ENCODE measurements at places on chromosomes 11 and 22.

- no peak for DNase-seq
Observed at GRCh38 chr11:128862908-128863660, 4.0 kb downstream of the KCNJ1 start.

DNA sequence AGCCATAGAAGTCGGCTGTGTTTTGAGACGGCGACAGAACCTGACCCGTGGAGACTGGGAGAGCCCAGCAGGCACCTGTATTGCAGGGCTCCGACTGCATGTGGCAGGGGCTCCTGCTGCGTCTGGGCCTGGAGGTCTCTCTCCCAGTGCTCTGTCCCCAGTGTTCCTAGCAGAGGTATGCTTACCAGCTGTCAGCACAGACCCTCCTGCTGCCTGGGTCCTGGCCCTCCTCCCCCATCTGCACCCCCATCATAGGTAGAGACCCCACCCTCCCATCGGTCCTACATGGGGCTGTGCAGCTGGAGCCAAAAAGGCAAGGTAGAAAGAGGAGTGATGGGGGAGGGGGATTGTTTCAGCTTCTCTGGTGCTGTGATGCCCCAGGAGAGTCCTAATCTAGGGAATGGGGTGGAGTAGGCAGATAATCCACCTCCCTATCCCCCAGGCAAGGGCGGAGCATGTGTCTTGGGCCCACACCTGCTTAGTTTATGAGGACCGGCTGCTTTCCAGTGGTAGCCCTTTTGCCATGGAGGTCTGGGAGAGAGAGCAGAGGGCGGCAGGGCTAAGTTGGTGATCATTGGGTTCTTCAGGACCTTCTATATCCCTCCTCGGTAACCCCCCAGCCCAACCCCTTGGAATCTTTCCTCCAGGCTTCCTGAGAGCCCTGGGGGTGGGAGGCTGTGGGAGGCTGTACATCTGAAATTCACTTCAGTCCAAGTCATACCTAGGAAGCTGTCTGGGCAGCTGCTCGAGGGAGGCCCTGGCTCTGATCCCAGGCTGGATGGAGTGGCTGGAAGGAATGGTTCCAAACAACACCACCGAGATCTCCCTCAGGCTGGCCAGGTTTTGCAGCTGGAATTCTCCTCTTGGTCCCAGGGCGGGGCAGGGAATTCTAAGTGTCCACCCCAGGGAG is 5.3 kb downstream of the SLC7A4 start:
- DNase-seq = no peak

- DNase-seq = no peak
Observed at GRCh38 chr11:35711173-35711910, 48.8 kb downstream of the TRIM44 start.

- DNase-seq = no peak
Observed at GRCh38 chr11:61775606-61776554, 16.5 kb downstream of the TMEM258 start.

- DNase-seq = no peak
Observed at GRCh38 chr11:40253166-40253565, 1206.3 kb downstream of the LRRC4C start.

DNA sequence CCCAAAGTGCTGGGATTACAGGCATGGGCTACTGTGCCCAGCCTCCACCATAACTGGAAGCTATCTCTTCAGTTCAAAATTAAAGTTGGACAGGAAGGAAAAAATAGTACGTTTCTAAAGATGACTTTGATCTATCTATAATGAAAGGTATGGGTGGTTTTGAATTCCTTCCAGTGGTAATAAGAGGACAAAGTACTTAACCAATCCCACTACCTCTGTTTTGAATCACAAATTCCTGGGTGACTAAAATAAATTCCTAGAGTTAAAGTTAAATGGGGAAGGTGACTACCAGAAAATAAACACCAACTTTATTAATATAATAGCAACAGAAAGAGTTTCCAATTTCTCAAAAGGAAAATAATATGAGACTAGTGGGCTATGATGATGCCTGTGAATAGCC is 9.1 kb downstream of the PHF5A start:
- no peak for DNase-seq

DNA sequence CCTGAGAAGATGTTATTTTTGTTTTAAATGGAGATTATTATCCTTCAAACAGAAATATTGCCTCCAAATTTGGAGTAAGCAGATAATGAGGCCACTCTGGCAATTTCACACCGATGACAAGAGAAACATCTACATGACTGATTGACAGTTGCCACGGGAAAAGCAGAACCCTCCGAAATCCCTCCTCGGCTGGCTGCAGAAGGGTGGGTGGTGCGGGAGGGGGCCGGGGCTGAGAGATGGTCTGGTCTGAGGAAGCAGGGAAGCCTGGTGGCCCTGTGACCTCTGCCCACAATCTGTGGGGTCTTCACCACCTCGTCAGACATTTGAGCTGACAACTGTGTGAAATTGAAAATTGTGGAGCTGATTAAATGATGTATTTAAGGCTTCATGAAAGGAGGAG is 503.2 kb downstream of the MN1 start:
- DNase-seq = no peak

GRCh38 chr22:50157709-50158375 is 12.7 kb upstream of the PANX2 start:
- no peak for DNase-seq

- DNase-seq = peak; percentile 46
Observed at GRCh38 chr22:28442264-28442710, 237.4 kb downstream of the TTC28 start.

- no peak for DNase-seq
Observed at GRCh38 chr11:65435411-65435931, 12.9 kb downstream of the NEAT1 start.
